Tibial nerve (tissue), 4 donors: ENCODE measurements at places on chromosomes 7 and 10.

DNA sequence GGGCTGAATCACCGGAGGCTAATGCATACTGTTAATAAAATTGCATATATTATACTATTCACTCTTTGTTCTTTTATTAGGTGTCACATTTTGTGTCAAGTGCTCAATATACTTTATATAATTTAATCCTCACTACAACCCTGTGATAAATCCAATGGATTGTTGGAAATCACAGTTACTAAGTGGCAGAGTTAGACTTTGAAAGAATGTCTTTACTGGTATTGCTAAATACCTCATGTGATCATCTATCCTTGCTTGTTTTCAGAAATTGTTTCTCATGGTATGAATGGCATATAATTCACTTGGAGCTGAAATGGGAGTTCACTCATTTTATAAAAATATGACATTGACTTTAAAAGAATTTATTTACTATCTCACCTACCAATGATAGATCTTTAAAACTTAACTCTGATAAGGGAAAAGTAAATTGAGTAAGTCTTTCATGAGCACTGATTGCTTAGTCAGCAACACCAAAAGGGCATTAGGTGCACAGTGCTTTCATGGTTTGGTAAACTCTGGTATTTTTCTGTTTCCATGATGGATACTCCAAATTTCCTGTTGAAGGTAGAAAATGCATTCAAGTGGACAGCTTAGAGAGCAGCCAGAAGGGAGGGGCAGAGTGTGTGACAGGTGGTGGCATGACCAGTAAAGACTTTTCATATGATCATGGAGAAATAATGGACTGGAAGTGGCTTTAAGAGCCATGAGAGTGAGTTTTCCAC, 22.6 kb downstream of the ENKUR start:
- no peak for DNase-seq

GRCh38 chr7:134547397-134548054, 1.4 kb upstream of the AKR1B15 start:
- DNase-seq = peak; percentile 65

GRCh38 chr10:43257347-43258210, 9.3 kb downstream of the RASGEF1A start:
- peak; percentile 2 for DNase-seq

- DNase-seq = no peak
Measured at GRCh38 chr7:90584378-90584777, 11.7 kb upstream of the CDK14 start.

GRCh38 chr7:92425311-92425947, 21.9 kb upstream of the GATAD1 start:
- DNase-seq = no peak

GRCh38 chr7:115178835-115179234, 256.9 kb downstream of the MDFIC start:
- no peak for DNase-seq

DNA sequence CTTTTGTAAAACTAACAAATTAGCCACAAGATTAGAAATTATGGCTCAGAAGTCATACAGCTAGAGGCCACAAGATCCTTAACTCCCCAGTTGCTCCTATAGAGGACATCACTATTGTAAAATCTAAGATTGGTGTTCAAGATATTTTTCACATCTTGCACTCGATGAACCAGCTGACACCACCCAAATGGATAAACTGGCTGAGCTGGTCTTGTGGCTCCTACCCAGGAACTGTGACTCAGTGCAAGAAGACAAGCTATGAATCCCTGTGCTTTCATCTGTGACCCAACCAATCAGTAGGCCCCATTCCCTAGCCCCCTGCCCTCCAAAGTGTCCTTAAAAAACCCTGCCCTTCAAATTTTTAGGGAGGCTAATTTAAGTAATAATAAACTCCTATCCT, 27.9 kb upstream of the R3HCC1L start:
- no peak for DNase-seq

DNA sequence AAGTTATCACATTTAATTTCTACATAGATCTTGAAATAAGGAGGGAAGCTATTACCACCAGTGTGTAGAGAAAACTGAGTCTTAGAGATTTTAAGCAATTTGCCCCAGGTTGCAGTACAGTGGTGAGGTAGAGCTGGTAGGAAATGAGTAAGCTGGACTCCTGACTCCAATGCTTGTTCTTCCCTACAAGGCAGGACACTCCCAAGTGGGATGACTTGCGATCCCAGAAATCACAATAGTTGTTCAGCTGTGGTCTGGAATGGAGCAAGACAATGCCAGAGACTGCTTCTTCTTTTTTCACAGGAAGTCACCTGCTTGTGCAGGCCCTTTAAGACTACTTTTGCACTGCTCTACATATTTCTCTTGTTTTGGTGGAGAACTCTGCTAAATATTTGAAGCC, 327.2 kb upstream of the BMPER start:
- DNase-seq = no peak

- no peak for DNase-seq
Measured at GRCh38 chr10:132409667-132410028, 12.6 kb downstream of the PWWP2B start.

GRCh38 chr7:21971780-21972396, 26.2 kb upstream of the CDCA7L start:
- no peak for DNase-seq

GRCh38 chr10:93542358-93542791, 24.1 kb upstream of the FFAR4 start:
- peak; percentile 27 for DNase-seq

DNA sequence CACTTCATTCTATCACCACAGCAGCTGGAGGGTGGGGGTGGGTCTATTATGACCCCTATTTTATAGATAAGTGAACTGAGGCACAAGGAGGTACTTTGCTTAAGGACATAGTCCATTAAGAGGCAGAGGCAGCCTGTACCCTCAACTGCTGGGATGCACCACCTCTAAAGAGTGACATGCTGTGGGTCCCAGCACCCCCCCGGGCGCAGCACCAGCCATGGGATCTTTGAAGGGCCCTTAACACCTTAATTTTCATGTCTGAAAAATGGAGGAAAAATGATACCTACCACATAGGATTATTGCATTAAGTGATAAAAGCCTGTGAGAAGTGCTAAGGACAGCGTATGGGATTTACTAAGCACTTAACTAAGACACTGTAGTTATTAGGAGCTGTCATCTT, 15.4 kb downstream of the ADCYAP1R1 start:
- no peak for DNase-seq

DNA sequence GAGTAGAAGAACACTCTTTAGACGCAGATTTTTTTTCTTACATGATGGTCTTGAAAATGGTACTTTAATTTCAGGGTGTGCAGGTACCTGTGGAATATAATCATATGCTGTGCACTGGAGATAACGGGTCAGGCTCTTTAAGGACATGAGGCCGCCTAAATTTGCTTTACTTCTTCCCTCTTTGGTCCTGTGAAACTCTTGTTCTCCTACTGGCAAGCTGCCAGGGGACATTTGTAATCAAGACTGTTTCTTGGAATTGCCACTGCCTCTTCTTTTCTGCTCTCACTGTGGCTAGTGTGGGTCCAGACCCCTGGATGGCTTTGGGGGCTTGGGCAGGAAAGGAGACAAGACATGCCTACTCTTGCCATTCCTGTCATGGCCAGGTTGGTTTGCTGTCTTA, 146.0 kb downstream of the SND1 start:
- DNase-seq = no peak

GRCh38 chr7:132398253-132398925, 177.9 kb downstream of the PLXNA4 start:
- DNase-seq = no peak

DNA sequence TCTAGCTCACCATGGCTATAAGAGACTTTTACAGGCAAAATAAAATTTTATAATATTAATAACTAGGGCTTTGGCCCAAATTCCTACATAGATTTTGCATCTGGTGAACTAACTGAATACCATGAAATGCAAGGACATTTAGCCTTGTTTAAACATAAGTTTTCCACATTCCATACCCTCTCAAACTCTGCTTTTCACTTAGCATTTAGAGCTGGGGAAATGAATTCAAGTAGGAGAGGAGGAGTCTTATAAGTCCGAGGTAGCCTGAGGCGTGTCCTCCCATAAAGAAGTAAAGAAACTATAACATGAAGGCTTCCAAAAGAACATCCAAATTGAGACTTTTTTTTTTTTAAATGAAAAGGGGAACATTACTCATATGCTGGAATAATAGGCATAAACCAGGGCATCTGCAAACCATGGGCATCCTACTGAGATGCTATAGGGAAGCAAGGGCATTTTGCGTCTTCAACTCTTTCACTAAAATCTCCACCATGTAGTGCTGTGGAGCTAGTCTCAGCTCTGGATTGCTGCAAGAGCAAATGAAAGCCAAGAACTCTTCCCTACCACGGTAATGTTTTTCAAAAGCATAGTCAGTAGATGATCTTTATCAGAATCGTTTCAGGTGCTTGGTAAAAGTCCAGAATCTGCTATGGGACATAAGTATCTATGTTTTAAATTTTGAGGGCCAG, 79.1 kb downstream of the PALS2 start:
- no peak for DNase-seq

- DNase-seq = no peak
Measured at GRCh38 chr10:110845756-110846620, 25.7 kb upstream of the PDCD4 start.

DNA sequence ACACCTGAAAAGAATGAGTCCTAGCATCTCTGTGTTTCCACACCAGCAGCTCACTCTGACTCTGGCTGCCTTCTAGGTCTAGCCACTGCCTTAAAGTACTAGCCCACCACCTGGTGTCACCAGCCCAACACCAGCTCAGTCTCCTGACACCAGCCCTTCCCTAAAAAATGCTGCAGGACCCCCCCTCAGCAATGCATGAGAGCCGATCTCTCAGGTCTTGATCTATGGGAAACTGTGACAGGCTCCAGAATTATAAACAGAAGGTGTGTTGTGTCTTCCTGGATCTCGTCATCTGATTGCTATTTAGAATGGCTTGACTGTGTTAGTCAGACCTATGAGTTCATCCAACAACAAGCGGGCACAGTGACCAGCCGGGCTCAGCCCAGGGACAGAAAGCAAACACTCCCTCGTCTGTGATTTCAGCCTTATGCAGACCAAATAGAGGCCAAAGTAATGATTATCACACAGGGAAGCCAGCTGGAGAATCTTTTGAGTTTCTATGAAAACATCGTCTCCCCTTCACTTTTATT, 66.6 kb downstream of the CUBN start:
- no peak for DNase-seq

DNA sequence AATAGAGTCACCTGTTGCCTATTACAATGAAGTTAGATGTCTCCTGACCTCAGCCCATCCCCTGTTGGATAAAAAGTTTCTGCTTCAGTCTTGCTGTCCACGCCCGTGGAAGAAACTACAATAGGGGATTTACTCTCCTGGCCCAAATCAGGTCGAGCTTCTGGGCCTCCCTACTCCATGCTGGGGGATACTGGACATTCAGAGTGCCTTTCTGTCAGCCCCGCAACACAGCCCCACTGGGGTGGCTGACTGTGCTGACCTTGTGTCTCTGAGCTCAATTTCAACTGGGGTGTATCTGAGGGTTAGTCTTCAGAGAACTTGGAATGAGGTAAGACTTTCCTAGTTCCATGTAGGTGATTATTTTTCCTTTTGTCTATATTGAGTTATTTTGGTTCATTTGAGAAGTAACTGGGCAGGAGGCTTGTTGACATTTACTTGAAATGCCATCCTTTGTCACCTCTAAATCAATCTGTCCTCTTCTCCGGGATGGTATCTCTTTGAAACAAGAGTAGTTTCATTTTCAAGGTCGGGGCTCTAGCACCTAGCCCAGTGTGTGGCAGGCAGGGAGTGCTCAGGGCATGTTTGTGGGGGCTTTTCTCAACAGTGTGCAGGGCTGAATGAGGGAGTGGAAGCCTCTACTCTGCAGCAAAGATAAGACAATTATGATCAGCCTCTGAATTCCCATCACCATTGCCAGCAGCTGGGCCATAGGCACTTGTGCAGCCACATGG, 17.7 kb upstream of the CXCL12 start:
- no peak for DNase-seq

DNA sequence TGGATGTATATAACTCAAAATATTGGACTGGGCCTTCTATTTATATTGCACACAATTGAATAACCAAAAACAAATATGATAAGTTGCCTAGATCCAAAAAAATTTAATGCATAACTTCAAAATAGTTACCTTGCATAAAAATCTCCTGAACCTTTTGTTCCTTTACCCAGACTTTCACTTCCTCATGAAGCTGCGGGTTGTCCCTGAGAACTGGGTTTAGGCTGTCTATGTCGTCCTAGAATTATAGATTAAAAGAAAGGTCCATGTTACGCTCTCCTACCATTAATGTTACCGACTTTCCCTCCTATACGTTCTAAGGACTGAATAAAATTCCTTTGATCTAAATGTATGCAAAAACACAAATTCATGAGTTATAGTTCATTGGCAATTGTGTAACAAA, 86.6 kb downstream of the NRBF2 start:
- no peak for DNase-seq

- no peak for DNase-seq
Measured at GRCh38 chr10:111203615-111204014, 126.8 kb downstream of the ADRA2A start.

DNA sequence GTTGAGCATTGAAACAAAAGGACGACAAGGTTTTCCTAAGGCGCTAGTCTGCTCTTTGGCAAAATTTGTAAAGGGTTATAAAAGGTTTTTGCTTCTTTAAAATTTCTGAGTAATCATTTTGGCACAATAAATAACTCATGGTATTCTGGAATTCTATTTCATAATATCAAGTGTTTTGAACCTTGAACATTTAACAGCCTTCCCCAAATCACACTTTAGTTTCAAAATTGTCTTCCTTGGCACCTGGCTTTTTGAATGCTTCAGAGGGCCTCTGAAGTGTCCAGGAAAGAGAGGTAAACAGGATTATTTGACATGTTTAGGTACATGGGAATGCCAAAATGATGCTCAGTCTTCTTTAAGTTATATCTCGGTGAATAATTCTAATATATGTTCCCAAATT, 220.8 kb downstream of the PHF14 start:
- no peak for DNase-seq

GRCh38 chr10:51171946-51172345, 97.7 kb downstream of the PRKG1 start:
- no peak for DNase-seq

DNA sequence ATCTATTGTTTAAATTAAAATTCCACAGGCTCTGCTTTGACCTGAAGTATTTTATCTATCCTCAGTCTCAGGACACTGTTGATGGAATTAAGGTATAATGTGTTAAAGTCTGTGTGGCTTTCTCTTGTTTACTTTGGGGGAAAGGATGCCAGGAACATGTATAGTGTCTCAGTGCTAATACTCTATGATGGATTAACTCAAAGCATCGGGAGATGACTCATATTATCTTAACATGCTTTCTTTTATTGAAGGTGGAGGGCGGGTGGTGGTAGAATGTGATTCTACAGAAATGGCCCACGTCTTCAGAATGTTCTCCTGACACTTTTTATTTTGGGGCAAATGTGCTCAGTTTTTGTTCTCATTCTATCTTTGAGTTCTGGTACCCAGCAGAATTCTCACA, 189.0 kb downstream of the ANKRD30A start:
- DNase-seq = no peak

GRCh38 chr7:75989500-75990388, 4.7 kb downstream of the TMEM120A start:
- peak; percentile 48 for DNase-seq

DNA sequence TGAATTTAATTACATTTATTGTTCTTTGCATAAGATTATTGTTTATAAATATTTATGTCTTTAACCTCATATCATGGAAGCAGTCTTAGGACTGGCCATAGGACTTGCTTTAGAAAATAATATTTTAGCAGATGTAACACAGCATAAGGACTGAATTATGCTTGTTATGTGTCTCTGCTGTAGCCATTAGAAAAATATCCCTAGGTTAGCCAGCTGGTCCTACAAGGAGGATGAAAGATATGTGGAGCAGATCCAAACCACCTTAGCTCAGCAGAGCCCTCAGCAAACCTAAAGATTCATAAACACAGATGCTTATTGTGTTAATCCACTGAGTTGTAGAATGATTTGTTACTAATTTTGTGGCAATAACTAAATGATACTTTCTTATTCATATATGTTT, 166.0 kb upstream of the COL1A2 start:
- no peak for DNase-seq
